ENCODE measurements at places on chromosomes 4 and X.
A peak's percentile ranks its signal among the peaks of the same experiment; 100 is the strongest.

GRCh38 chrX:132016628-132017430 lies 6.3 kb upstream of the STK26 start:
- DNase-seq = no peak

DNA sequence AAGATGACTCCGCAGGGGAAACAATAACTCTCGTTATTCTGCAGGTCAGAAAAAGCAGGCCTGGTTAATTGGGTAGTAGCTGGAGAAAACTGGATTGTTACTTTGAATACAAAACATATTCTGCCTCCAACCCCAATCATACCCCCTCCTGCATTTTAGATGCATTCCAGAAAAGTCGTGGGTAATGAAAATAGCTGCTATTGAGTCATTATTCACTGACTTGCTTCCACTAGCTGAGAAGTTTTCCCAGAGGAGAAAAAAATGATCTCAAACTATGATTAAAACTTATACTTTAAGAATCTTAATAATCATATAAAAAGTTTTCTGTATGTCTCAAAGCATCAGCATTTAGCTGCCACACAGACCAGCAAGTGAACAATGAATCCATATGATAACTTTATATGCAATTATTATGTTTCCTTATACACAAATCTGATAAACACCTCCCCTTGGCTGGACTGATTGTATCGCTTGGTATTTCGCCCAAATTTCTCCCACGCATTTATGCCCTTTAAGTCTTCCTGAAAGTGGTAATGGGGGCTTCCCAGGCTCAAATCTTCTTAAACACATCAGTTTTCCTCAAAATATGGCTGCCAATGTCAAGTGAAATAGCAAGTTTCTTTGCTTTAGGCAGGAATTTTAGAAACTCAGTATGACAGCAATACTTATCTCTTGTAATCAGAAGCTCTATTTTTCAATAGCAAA lies 181.0 kb downstream of the LDB2 start:
- DNase-seq = no peak

DNA sequence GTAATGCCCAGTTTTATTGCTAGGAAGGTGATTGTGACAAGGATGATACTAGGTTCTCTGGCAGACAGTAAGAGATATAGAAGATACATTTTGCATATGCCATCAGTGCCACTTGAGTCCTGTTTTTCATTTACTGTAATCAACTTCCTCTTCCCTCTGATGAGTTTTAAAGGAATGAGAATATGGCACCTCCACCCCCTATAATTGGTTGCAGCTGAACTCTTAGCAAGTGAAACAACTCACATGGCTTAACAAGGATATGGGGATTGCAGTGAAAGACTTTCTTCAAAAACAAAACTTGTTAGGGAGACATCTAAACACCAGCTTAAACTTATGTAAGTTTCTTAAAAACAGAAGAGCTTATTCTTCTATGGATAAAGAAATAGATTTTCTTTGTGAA lies 90.0 kb downstream of the AREG start:
- no peak for DNase-seq

- DNase-seq = no peak
Observed at GRCh38 chr4:72290737-72291136, 258.9 kb downstream of the NPFFR2 start.

DNA sequence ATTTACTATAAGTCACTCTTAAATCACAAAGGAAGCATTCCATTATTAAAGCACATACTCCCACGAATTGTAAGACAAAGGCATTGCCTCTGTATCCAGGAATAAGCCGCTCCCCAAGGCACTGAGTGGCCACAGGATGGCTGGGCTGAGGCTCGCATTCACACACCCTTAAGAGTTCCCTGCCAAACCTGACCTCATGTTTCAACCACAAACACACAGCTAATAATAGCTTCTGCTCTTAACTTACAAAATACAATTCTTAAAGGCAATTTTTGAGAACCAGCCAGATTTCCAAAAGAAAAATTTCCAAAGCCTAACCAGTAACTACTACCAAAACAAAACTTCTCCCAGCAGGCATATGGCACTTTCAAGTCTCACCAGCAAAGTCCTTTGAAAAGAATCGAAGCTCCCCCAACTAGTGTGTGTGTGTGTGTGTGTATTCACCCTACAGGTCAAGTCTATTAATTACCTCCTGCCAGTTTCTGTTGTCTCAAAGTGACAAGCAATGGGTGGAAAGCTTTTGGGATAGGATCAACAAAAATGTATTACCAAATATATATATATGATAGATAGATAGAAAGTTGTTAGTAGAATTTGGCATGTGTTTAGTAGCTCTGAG lies 36.0 kb downstream of the ARHGAP6 start:
- peak; percentile 80 for DNase-seq

All from sigmoid colon (tissue), 7 donors.